ENCODE measurements at places on chromosomes 13 and 19.

DNA sequence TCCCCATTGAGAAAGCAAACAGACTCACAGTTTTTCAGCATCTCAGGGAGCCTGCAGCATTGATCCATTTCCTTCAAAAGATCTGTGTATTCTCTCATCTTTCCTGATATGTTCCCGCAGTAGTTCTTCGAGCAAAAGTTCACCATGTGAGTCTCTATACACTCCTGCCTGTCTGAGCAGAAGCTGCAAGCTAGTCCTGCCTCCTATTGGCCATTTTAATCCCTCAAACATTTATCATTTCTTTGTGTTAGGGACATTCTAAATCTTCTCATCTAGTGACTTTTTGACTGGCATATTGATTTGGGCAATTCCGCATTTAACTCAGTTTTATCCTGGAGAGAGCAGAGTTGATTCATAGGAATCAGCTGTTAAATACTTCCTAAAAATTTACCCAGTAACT lies 660.4 kb upstream of the KLF12 start:
- DNase-seq = no peak

DNA sequence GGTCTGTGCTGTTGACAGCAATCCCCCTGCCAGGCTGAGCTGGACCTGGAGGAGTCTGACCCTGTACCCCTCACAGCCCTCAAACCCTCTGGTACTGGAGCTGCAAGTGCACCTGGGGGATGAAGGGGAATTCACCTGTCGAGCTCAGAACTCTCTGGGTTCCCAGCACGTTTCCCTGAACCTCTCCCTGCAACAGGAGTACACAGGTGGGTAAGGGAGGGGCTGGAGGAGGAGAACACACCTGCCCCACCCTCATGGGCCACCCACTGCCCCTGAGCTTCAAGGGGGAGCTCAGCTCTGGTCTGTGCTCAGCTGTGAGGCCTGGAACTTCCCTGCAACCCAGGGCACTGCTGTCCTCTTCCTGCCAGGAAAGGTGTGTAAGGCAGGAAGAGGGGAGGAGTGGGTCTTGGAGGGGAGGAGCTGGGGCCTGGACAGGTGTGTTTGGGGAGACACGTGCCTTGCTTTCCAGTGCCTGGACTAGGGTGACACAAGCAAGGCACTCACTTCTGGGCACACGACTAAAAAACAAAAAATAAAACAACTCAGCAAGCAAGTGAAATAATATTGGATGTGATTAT lies 3.9 kb downstream of the SIGLEC7 start:
- DNase-seq = no peak

DNA sequence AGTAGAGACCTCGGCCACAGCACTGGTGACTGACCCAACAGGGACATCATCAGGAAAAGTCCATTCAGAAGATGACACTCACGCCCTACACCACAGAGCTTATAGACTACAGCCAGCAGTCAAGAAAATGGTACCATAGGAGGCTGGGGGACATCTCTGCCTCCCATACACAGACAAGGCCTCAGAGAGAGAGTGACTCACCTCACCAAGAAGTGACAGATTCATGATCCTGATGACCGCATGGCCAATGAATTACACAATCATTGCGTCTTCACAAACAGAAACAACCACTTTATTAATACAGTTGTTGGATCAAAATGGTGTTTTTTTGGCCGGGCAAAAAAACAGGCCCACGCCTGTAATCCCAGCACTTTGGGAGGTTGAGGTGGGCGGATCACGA lies 260.8 kb upstream of the TSHZ3 start:
- DNase-seq = no peak

DNA sequence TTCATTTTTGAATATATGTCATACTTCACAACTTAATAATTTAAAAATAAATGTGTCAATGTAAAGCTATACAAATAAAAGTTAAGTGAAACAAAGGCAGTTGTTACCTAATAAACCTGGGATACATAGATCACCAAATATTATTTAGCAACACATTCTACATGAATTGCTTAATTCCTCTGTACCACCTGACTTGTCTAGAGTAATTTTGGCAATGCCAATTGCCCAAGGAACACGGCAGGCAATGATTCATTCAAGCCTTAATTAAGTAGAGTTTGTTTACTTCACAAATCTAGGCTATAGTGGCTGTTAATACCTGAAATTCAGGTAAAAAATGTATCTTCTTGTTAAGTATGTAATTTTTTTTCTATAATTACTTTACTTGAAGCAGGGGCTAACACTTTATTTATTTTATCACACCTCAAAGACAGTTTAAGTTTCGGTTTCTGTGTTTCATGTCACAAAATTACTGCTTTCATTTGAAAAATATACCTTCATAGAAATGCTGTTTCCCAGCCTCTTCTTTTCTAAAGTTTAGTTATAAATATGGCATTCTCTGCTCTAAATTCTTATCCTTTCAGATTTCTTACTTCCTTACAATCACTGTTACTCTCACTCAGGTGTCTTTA lies 705.7 kb downstream of the SLITRK5 start:
- DNase-seq = no peak

- DNase-seq = no peak
Measured at GRCh38 chr19:6694147-6694815, 24.3 kb upstream of the TNFSF14 start.

GRCh38 chr13:78160793-78161192 lies 242.2 kb upstream of the EDNRB start:
- DNase-seq = no peak

GRCh38 chr13:48224701-48225100 lies 8.3 kb upstream of the ITM2B start:
- DNase-seq = no peak

- no peak for DNase-seq
Measured at GRCh38 chr19:34475026-34475974, 6.3 kb upstream of the WTIP start.

GRCh38 chr13:70284371-70284770 lies 176.1 kb upstream of the KLHL1 start:
- no peak for DNase-seq
